ENCODE measurements at places on chromosomes 13 and 19. TPM values are rescaled to one million over a fixed set of nuclear protein-coding genes. Genes with fewer than 3 reads are reported as not detected.

DNA sequence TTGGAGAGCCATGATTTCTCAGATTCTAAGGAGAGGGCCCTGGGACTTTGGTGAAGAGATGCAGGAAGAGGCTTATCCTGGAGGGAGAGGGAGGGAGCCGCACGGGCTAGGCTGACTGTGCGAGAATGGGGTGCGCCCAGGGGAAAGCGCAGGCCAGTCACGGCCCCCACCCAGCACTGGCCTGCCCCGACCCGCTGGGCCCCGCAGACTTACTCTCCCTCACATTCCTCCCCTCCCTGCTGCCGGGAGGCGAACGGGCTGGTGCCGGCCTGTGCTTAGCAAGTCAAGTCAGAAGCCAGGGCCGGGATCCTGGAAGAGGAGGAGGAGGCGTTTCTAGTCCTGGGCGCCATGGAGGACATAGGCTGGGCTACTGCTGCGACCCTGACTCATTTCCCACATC lies 120.0 kb downstream of the CRYL1 start:
- peaks cover 17% of the 10 kb centered on the region for H3K27me3 ChIP-seq
- no peaks in the 10 kb centered on the region for H3K36me3 ChIP-seq
- peaks cover 25% of the 10 kb centered on the region for H3K4me1 ChIP-seq
- DNase-seq, result no peak
- H3K4me3 ChIP-seq, result no peak overlapping the region
- no peak overlapping the region for H3K27ac ChIP-seq

GRCh38 chr19:2058570-2059421 lies 7.8 kb upstream of the MKNK2 start:
- peak overlapping the region; percentile 92 for H3K27ac ChIP-seq
- peaks cover 37% of the 10 kb centered on the region for H3K4me1 ChIP-seq
- no peak overlapping the region for H3K4me3 ChIP-seq
- no peaks in the 10 kb centered on the region for H3K27me3 ChIP-seq

GRCh38 chr13:47454986-47455385 lies 546.1 kb downstream of the SUCLA2 start:
- H3K27ac ChIP-seq, result no peak overlapping the region
- H3K27me3 ChIP-seq, result no peaks in the 10 kb centered on the region
- H3K36me3 ChIP-seq, result no peaks in the 10 kb centered on the region
- H3K4me3 ChIP-seq, result no peak overlapping the region
- H3K4me1 ChIP-seq, result no peaks in the 10 kb centered on the region

GRCh38 chr19:52566588-52566987 lies 3.5 kb upstream of the ZNF701 start:
- no peak overlapping the region for H3K4me3 ChIP-seq
- H3K27ac ChIP-seq, result no peak overlapping the region
- H3K36me3 ChIP-seq, result no peaks in the 10 kb centered on the region
- no peaks in the 10 kb centered on the region for H3K27me3 ChIP-seq
- H3K4me1 ChIP-seq, result peaks cover 6% of the 10 kb centered on the region

DNA sequence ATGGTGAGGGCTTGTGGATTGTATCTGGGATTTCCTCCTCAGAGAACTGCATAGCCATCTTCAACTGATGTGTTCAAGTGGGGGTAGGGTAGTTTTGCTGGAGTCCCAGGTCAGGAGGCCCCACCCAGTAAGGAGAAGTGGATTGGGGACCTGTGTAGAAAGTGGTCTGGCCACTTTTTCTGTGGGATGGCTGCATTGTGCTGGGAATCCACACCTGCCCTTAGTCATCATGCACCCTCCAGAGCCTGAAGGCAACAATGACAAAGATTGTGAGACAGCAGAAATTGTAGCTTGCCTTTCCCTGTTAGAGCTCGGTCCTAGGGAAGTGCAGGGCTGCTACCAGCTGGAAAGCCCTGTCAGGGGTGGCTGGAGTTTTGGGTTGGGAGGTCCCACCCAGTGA lies 255.4 kb downstream of the NDFIP2 start:
- no peaks in the 10 kb centered on the region for H3K36me3 ChIP-seq
- H3K4me1 ChIP-seq, result no peaks in the 10 kb centered on the region
- DNase-seq, result no peak
- no peak overlapping the region for H3K27ac ChIP-seq
- H3K27me3 ChIP-seq, result no peaks in the 10 kb centered on the region

DNA sequence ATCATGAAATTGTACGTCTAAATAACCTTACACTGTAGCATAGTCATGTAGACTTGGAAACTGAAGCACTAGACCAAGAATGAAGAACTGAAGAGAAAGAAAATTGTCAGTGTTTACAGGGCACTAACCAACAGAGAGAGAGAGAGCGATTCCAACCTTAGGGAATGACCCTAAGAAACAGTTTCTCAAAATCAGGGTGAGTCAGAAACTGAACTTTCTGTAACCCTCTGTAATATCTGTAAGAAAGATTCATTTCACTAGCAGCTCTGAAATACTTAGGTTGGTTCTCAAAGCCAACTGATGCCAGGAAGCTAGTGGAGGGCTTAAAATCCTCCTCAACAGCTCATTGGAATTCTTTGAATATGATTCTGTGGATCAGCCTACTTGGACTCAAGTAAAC lies 936.9 kb downstream of the EFNB2 start:
- DNase-seq, result peak; percentile 90
- H3K36me3 ChIP-seq, result no peaks in the 10 kb centered on the region
- H3K27me3 ChIP-seq, result no peaks in the 10 kb centered on the region
- no peak overlapping the region for H3K4me3 ChIP-seq
- H3K4me1 ChIP-seq, result no peaks in the 10 kb centered on the region

DNA sequence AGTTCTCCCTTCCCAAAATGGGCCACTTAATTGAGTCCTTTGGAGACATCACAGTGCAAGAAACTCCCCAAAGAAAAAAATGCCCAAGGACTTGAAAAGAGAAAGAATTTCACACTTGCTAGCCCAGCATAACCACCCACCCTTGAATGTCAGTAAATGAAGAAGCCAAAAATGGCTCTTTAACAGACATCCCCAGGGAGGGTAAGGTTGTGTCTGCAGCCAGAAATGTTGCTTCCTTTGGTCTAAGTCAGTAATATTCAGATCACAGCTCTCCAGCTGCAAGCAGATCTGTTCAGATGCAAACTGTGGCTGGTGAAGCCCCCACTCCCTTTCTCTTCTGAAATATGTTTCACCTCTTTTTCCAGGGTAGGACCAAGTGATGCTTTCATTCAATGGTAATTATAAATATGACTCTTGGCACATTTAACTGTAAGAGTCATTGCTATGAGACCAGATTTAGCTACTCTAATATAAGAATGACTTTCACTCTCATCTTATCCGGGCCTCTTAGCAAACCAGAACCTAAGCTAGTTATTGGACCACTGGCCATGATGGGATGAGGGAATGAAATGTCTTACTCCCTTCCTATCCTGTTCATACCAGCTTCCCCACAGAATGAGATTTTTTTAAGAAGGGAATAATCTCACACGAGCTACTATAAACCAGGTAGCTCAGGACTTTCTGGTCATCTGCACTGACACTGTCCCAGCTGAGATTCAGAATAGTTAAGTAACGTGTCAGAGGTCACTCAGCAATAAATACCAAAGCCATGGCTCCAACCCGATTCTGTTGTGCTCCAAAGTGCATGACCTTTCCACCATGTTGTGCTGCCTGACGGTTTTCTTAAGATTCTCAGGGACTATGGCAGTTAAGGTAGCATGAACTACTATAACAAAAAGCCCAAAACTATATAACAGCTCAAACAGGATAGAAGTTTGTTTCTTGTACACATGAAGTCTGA lies 234.1 kb downstream of the FOXO1 start:
- DNase-seq, result no peak
- H3K36me3 ChIP-seq, result no peaks in the 10 kb centered on the region
- no peak overlapping the region for H3K27ac ChIP-seq
- H3K4me3 ChIP-seq, result no peak overlapping the region

GRCh38 chr19:49875857-49876421 lies 1.2 kb downstream of the AKT1S1 start:
- peak overlapping the region; percentile 88 for H3K4me3 ChIP-seq
- DNase-seq, result no peak
- peaks cover 4% of the 10 kb centered on the region for H3K36me3 ChIP-seq
- H3K27me3 ChIP-seq, result no peaks in the 10 kb centered on the region

GRCh38 chr19:7152568-7152967 lies 83.1 kb downstream of the ZNF557 start:
- H3K27me3 ChIP-seq, result no peaks in the 10 kb centered on the region
- DNase-seq, result no peak
- no peak overlapping the region for H3K4me3 ChIP-seq
- no peaks in the 10 kb centered on the region for H3K4me1 ChIP-seq
- H3K36me3 ChIP-seq, result no peaks in the 10 kb centered on the region

GRCh38 chr13:22589880-22590279 lies 590.9 kb upstream of the SGCG start:
- no peak overlapping the region for H3K27ac ChIP-seq
- no peaks in the 10 kb centered on the region for H3K4me1 ChIP-seq
- DNase-seq, result no peak
- no peaks in the 10 kb centered on the region for H3K27me3 ChIP-seq
- no peak overlapping the region for H3K4me3 ChIP-seq

DNA sequence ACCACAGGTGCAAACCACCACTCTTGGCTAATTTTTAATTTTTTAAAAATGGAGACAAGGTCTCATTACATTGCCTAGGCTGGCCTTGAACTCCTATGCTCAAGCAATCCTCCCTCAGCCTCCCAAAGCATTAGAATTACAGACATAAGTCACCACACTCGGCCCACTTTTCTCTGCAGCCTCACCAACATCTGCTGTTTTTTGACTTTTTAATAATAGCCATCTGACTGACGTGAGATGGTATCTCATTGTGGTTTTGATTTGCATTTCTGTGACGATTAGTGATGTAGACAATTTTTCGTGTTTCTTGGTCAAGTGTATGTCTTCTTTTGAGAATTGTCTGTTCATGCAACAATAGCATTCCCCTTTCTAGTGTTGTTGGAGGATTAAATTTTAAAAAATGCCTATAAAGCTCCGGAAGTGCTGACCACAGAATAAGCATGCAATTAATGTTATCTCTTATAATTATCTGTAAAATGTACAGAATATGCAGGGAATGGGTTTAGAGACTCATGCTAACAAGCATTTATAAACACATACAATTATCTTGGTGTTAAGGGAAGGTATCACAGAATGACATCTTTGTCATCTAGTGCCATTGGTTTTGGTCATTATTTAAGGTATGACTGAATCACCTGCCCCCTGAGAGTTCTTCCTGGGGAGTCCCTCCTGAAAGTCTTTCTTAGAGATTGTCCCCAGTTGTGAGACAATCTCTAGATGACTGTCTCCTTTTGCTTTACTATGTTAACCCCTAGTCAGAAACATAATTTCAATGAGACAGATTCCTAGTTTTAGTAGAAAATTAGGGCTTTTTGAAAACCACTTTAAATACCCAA lies 118.5 kb upstream of the SERTM1 start:
- no peaks in the 10 kb centered on the region for H3K27me3 ChIP-seq
- no peak overlapping the region for H3K27ac ChIP-seq
- no peaks in the 10 kb centered on the region for H3K36me3 ChIP-seq
- H3K4me1 ChIP-seq, result no peaks in the 10 kb centered on the region
- DNase-seq, result no peak

DNA sequence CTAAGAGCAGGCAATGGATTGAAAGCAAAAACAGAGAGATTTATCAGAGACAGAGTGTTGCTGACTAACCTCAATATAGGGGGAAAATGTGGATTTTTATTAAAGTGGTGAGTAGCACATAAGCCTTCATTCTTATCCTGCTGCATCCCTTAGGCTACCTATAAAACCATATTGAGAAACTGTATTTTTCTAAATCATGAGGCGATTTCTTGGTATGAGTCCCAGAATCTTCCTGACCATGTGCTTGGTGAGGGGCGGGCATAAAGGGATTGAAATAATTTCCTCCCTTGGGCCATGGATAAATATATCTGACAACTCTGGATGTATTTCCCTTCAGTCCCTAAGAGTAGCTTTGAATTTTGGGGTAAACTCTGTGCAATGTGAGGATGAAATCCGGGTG lies 72.8 kb downstream of the EFNB2 start:
- peaks cover 3% of the 10 kb centered on the region for H3K27me3 ChIP-seq
- no peak for DNase-seq
- no peak overlapping the region for H3K27ac ChIP-seq
- no peaks in the 10 kb centered on the region for H3K4me1 ChIP-seq
- no peak overlapping the region for H3K4me3 ChIP-seq
- H3K36me3 ChIP-seq, result no peaks in the 10 kb centered on the region

- H3K27me3 ChIP-seq, result no peaks in the 10 kb centered on the region
- peak; percentile 95 for DNase-seq
- peak overlapping the region; percentile 57 for H3K27ac ChIP-seq
- no peaks in the 10 kb centered on the region for H3K36me3 ChIP-seq
These were observed 541.0 kb downstream of the RFC3 start for GRCh38 chr13:34358811-34359513.

- H3K36me3 ChIP-seq, result no peaks in the 10 kb centered on the region
- H3K27ac ChIP-seq, result no peak overlapping the region
- H3K27me3 ChIP-seq, result no peaks in the 10 kb centered on the region
- H3K4me1 ChIP-seq, result no peaks in the 10 kb centered on the region
These were observed 13.7 kb upstream of the FCER2 start for GRCh38 chr19:7715671-7716070.

DNA sequence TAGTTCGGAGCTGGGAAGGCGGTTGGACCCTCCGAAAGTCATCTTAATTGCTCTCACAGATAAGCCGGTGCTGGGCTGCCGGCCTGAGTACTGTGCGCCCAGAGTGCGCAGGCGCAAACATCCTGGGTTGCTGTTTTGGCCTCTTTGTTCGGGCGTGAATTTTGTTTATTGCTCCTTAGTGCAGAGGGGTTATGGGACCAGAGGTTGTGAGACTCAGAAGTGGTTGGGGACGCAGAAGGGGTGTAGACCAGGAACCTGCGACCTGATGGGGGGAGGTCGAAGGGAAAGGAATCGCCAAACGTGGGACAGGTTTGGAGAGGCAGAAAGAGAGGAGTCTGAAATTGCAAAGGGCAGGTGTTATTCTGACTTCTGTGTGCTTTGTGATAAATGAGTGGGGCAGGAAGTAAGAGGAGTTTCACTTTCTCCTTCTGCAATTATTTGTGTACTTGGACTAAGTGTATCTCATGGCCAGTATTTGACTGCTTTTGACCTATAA lies 607 bp upstream of the ZNF566 start:
- peak; percentile 95 for DNase-seq
- H3K4me3 ChIP-seq, result peak overlapping the region; percentile 85
- H3K27ac ChIP-seq, result peak overlapping the region; percentile 98

DNA sequence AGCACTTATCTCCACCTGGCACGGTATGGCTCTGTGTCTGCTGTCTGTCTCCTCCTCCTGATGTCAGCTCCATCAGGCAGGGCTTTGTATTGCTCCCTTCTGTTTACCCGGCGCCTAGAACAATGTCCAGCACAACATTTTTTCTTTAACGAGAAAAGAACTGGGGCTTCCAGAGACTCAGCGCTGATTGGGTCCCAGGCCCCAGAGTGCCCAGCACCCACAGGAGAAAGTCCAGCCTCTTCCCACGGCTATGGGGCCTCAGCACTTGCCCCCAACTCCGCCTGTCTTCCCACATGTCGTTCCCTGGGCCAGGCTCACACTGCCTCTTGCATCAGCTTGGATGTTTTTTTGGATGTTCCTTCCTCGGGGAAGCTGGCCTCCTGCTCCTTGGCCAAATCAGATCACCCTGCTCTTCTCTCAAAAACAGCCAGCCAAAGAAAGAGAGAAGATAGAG lies 6.9 kb downstream of the MYPOP start:
- no peak overlapping the region for H3K27ac ChIP-seq
- no peaks in the 10 kb centered on the region for H3K27me3 ChIP-seq
- no peak overlapping the region for H3K4me3 ChIP-seq
- no peak for DNase-seq
- peaks cover 3% of the 10 kb centered on the region for H3K36me3 ChIP-seq

DENND1C gene
- 0.19 TPM for total RNA-seq

CEACAM6 gene
- not detected for total RNA-seq

CHST8 gene
- not detected for total RNA-seq

CCDC70 gene
- total RNA-seq, result not detected

TEX26 gene
- total RNA-seq, result not detected

ONECUT3 gene
- total RNA-seq, result not detected

PEPD gene
- 38.4 TPM for total RNA-seq

CD33 gene
- not detected for total RNA-seq

NKPD1 gene
- not detected for total RNA-seq

SIGLEC8 gene
- total RNA-seq, result not detected

KL gene
- total RNA-seq, result 0.07 TPM

Data from astrocyte (in vitro differentiated cells and primary cell).